ENCODE measurements at places on chromosomes 11 and 22.
A peak's percentile ranks its signal among the peaks of the same experiment; 100 is the strongest.

GRCh38 chr11:117083011-117083935 is 15.0 kb downstream of the SIK3 start:
- no peak for DNase-seq

DNA sequence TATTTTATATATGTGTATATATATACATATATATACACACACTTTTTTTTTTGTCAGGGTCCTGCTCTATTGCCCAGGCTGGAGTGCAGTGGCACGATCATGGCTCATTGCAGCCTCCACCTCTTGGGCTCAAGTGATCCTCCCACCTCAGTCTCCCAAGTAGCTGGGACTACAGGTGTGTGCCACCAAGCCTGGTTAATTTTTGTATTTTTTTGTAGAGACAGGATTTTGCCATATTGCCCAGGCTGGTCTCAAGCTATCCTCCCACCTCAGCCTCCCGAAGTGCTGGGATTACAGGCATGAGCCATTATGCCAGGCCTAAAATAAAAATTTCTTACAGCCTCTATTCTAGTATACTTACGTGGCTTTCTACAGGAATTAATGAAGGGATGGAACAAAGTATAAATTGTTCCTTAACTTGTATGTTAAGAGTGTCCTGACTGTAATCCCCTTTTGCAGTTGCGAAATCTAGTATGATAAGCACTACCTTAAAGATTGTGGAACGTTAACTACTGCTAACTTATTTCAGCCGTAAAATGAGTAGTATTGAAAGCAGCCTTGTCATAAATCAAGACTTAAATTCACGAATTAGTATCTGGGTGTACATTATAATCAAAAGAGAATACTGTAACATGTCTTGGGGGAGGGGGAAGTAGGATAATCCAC is 2.1 kb downstream of the TRAF6 start:
- no peak for DNase-seq

- peak; percentile 56 for DNase-seq
These were observed 29.3 kb upstream of the TCF20 start for GRCh38 chr22:42299586-42300258.

DNA sequence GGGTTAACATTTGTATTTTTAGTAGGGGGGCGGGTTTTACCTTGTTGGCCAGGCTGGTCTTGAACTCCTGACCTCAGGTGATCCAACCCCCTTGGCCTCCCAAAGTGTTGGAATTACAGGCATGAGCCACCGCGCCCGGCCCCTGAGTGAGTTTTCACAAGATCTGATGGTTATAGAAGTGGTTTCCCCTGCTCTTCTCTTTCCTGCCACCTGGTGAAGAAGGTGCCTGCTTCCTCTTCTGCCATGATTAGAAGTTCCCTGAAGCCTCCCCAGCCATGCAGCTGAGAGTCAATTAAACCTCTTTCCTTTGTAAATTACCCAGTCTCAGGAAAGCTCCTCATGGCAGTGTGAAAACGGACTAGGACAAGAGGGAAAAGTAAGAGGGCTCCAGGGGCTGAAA is 259.1 kb upstream of the PLET1 start:
- no peak for DNase-seq

- DNase-seq = no peak
These were observed 96.0 kb downstream of the COMMD9 start for GRCh38 chr11:36193290-36193619.

DNA sequence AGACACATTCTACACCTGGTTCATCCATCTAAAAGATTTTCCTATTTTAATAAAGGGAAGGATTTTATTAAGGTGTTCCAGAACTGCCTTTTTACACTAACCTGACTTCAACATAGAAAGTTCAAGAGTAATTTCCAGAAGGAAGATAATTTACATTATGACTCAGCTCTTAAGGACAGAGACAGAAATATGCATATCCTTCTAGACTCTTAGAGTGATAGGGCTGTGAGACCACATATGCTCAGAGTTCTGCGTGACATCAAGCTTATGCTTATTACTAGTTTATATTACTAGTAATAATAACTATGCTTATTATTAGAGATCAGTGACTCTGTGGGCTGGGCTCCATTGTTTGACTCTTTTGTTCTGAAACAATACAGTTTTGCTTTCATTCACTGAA is 4.6 kb downstream of the PDGFD start:
- no peak for DNase-seq

DNA sequence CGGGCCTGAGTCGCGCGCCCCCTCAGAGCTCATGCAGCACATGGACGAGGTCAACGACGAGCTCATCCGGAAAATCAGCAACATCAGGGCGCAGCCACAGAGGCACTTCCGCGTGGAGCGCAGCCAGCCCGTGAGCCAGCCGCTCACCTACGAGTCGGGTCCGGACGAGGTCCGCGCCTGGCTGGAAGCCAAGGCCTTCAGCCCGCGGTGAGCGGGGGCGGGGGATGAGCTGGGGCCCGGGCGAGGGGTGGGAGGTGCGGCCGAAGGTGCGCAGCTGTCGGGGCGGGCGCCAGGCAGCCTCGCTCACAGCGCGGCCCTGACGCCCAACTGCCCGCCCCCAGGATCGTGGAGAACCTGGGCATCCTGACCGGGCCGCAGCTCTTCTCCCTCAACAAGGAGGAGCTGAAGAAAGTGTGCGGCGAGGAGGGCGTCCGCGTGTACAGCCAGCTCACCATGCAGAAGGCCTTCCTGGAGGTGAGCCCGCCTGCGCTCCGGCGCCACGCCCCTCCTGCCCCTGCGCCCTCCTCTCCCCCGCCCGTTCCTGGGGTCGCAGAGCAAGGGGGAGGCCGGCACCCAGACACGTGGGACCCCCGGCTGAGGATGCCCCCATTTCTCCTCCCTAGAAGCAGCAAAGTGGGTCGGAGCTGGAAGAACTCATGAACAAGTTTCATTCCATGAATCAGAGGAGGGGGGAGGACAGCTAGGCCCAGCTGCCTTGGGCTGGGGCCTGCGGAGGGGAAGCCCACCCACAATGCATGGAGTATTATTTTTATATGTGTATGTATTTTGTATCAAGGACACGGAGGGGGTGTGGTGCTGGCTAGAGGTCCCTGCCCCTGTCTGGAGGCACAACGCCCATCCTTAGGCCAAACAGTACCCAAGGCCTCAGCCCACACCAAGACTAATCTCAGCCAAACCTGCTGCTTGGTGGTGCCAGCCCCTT is 20.5 kb downstream of the EPS8L2 start:
- peak; percentile 26 for DNase-seq

GRCh38 chr11:287821-288477 is 977 bp upstream of the PGGHG start:
- no peak for DNase-seq

DNA sequence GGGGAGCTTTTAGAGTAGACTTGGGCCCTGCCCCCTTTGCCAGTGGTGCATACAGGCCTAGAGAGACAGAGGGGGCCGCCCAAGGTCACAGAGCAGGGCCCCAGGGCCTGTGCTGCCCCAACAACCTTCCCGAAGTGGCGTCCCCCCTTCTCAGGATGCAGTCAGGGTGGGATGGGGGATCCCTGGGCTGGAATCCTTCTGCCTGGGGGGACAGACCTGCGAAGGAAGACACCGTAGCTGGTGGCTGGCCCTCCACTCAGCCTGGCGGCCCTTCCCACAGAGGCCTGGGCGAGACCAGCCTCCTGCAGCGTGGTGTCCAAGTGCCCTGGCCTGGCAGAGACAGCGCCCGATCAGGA is 14.4 kb upstream of the EHD1 start:
- no peak for DNase-seq

- no peak for DNase-seq
These were observed 1.7 kb downstream of the MN1 start for GRCh38 chr22:27799827-27800249.

Data from T-helper 22 cell (primary cell).